Stimulated activated CD8-positive, alpha-beta memory T cell treated with anti-CD3 and anti-CD28 coated beads, Interleukin-4, amount 100 ng/mL, for 4 hours (primary cell): ENCODE measurements at places on chromosomes 6 and 20.

DNA sequence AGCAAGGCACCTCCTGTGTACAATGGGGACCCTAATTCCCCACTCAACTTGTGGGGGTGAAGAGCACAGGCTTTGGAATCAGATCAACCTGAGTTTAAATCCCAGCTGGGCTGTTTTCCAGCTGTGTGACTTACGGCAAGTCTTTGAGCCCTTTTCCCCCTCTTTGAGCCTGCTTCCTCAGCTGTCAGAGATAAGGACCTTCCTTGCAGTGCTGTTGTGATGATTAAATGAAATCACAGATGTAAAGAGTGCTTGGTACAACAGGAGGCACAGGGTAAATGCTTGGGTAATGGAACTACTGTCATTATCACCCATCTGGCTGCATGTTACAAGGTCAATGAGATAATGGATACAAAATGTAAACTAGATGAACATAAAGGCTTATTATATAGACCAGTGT is 3.2 kb downstream of the SNX21 start:
- no peak for DNase-seq

DNA sequence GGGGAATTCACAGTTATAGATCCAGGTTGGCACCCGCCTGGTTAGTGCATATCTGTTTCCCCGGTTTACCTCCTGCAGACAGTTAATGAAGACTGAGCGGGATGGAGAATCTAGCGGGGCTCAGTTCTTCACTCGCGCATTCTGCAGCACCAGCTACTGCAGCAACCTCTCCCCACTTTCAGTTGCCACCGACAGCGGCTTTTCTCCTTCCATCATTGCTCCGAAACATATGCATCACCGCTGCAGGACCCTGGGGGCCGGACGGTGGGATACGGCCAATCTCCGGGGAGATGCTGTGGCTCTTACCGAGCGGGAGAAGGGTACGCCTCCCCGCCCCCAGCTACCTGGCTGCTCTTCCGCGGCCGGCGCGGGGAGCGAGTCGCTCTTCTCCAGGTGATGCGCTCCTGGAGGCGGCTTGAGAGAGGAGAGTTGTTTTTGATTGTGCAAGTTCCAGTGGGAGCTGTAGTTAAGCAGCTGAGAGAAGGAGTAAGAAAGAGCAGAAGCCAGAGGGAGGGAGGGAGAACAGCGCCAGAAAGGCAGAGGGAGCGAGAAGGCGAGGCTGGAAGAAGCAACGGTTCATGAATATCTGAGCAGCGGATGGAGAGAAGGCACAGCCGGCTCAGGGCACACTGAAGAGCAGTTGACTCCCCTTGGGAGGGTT is at the start of gene SGK1:
Gene SGK1 (minus strand): TSS at position 642 of the 661 bp plus-strand sequence. CDS start 652 bp downstream, outside the sequence.
- no peak for DNase-seq

- no peak for DNase-seq
These were observed 233.4 kb upstream of the ID4 start for GRCh38 chr6:19603721-19604120.

DNA sequence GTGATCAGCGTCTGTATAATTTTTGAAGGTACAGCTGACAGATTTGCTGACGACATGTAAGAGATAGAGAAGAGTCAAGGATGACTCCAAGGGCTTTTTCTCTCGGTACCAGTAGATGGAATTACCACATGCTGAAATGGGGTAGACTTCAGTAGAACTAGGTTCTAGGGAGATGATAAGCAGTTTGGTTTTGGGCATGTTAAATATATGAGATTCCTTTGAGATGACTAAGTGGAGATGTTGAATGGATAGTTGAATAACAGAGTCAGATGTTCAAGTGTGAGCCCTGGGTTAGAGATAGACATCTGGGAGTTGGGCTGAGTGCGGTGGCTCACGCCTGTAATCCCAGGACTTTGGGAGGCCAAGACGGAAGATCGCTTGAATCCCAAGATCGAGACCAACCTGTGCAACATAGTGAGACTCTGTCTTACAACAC is 50.0 kb downstream of the PHF20 start:
- no peak for DNase-seq

GRCh38 chr6:133240511-133241085 is 559 bp upstream of the EYA4 start:
- no peak for DNase-seq

DNA sequence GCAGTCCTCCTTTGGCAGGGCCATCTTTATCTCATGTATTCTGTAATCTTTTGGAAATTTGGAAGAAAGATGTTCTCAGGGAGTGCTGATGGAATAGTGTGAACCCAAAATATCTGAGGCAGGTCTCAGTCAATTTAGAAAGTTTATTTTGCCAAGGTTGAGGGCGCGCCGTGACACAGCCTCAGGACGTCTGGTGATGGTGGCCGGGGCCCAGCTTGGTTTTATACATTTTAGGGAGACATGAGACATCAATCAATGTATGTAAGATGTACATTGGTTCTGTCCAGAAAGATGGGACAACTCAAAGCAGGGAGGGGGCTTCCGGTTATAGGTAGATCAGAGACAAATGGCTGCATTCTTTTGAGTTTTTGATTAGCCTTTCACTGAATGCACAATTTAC is 89.8 kb downstream of the ERMARD start:
- DNase-seq, result no peak

- no peak for DNase-seq
These were observed 499.6 kb downstream of the RFPL4B start for GRCh38 chr6:112846681-112847080.

- no peak for DNase-seq
These were observed 66.8 kb upstream of the BTBD3 start for GRCh38 chr20:11850901-11851300.

- no peak for DNase-seq
These were observed 98.4 kb upstream of the PRSS16 start for GRCh38 chr6:27149150-27149549.

DNA sequence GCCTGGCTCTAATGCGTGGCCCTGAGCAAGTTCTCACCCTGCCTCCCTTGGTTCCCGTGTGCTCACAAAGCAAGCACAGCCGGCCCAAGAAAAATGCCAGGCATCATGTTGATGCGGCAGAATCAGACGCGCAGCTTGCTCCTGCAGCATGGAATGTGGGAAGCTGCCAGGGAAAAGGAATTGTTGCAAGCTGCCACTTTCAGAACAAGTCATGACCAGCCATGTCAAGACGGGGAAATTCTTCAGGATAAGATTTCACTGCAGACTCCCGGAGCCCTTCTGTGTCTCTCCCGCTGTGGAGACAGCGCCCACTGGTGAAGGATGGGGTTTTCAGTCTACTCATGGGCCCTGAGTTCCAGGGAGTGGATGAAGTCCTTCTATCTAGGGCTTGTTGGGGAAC is 4.6 kb downstream of the DACT2 start:
- no peak for DNase-seq

- DNase-seq, result no peak
These were observed 2.2 kb downstream of the ASIP start for GRCh38 chr20:34243377-34243776.

- no peak for DNase-seq
These were observed 68.6 kb upstream of the CNKSR3 start for GRCh38 chr6:154579046-154579445.

GRCh38 chr6:82437701-82438100 is 74.1 kb downstream of the TPBG start:
- DNase-seq, result no peak

DNA sequence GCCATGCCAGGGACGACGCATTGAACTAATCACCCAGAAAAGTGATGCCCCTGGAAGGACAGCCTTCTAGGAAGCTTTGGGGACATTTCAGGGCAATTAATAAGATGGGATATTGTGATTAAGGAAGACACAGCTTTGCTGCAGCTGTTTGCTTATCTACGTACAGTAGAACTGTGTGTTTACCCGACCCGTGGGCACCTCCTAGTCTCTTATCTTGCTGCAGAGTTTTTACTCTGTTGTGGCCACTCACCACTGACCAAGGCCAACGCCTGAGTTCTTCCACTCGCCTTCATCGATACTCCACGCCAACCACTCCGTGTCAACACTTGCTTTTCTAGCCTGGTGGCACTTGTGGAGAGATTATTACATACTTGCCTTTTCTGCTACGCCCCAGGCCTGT is 105.9 kb upstream of the MLN start:
- no peak for DNase-seq

- DNase-seq, result no peak
These were observed 262.4 kb downstream of the PHF3 start for GRCh38 chr6:63897952-63898351.

- no peak for DNase-seq
These were observed 779.6 kb downstream of the MAFB start for GRCh38 chr20:39909447-39909846.

DNA sequence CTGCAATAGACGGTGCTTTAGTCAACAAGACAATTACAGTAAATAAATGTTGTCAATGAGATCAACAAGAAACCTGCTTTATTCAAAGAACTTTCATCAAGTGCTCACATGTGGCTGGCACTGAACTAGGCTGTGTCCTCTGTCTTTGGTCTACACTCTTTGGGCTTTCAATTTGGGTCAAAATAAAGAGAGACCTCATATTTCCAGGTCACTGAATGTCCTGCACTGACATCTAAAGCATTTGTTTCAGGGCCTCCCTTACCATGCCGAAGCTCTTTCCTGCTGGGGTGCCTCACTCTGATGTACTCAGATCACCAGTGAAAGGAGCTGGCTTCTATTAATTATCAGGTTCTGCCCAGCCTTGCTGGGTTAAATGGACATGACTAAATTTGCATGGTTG is 32.0 kb downstream of the PDE7B start:
- no peak for DNase-seq

DNA sequence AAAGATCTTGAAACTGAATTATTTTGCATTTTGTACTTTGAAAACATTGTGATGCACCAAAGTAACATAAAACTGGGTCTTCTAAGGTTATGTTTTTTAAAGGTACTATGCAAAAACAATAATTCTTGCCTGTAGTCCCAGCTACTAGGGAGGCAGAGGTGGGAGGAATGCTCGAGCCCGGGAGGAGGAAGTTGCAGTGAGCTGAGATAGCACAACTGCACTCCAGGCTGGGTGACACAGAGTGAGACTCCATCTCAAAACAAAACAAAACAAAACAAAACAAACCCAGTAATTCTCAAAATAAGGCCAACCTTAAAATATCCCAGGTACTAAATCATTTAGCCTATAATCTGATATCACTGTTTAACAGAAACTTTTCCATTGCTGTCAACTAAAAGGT is 269.6 kb downstream of the KHDC1L start:
- DNase-seq, result no peak

DNA sequence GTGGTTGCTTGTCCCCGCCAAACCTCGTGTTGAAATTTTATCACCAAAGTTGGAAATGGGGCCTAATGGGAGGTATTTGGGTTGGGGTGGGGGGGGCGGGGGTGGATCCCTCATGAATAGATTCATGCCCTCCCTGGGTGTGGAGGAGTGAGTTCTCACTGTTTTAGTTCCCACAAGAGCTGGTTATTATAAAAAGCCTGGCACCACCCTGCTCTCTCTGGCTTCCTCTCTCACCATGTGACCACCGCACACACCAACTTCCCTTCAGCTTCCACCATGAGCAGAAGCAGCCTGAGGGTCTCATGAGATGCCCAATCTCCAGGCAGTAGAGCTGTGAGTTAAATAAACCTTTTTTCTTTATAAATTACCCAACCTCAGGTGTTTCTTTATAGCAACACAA is 111.3 kb downstream of the PRDM1 start:
- DNase-seq, result no peak

DNA sequence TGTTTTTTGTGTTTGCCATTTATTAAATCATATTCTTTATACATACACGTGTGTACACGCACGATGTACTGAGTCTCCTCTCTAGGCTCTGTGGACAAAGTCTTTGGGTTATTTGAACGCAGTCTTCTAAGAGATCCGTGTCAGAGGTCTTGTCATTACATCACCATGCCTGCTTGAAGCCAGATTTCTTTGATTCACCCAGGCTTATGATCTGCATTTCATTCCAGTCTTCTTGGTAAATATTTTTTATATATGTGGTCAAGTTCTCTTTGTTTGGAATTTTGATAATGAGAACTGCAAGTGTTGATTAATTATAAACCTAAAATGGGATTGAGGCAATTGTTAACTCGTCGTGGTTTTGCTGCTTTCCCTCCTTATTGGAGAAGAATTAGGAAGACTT is 34.6 kb downstream of the KCNS1 start:
- DNase-seq, result no peak

- DNase-seq, result no peak
These were observed 594.2 kb upstream of the CHD6 start for GRCh38 chr20:42212391-42212790.

- no peak for DNase-seq
These were observed 46.9 kb upstream of the SMIM29 start for GRCh38 chr6:34295721-34296120.

DNA sequence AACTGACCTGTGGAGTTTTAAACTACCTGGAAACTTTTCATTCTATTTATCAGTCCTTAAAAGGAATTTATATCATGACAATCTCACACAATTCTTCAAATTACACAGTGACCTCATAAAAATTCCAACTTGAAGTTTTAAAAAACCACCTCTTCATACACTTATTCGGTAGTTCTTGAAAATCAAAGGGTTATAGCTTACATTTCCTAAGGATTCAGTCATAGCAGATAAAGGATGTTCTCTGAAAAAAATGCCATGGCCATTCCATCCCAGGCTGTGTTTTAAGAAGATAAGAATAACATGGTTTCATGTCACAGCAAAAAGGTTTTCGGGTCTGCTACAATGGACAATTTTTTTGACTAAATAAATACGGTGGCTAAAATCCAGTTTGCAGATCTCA is 41.2 kb downstream of the GOPC start:
- no peak for DNase-seq

DNA sequence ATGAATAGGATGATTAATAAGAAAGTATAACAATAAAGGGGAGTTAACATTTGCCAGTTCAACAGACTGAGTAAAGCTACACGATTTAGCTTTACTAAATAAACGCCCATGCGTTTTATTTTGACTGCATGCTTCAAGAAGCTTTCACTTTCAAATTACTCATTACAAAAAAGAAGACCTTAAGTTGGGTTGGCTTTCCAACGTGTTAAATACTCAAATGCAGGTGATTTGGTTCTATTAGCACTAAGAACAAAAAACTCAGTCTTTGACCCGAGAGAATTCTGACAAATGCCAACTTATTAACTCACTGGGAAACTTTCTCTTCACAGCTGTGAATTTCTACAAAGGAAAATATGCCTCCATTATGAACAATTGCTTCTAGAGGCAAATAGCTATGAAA is 24.8 kb downstream of the RNF146 start:
- no peak for DNase-seq

DNA sequence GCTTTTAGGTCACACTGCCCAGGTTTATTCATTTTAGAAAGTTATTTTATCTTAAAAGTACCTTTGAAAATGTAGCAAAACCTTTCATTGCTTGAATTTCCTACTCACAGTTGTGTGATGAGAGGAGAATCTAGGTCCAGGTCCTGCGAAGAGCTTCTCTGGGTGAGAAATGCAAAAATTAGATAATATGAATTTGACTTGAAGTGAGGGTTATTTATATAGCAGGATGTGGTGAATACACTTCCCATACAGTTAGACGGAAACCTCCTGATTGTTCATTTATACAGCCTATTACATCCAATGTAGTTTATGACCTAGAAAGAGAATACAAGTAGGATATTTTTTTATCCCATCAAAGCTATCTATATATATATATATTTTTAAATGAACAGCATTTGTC is 30.5 kb downstream of the CDKAL1 start:
- no peak for DNase-seq

- DNase-seq, result no peak
These were observed 60.2 kb upstream of the RPS6KA2 start for GRCh38 chr6:166687070-166687878.
